ENCODE measurements at places on chromosomes 4 and X. TPM values are rescaled to one million over a fixed set of nuclear protein-coding genes. Genes with fewer than 3 reads are reported as not detected.

TBX22 gene
- total RNA-seq = not detected

CENPVL1 gene
- total RNA-seq = not detected

RENBP gene
- 2.1 TPM for total RNA-seq

SASH3 gene
- total RNA-seq = not detected

FAAH2 gene
- 0.09 TPM for total RNA-seq

RPA4 gene
- 1.3 TPM for total RNA-seq
